ENCODE measurements at places on chromosomes 13 and 19.

DNA sequence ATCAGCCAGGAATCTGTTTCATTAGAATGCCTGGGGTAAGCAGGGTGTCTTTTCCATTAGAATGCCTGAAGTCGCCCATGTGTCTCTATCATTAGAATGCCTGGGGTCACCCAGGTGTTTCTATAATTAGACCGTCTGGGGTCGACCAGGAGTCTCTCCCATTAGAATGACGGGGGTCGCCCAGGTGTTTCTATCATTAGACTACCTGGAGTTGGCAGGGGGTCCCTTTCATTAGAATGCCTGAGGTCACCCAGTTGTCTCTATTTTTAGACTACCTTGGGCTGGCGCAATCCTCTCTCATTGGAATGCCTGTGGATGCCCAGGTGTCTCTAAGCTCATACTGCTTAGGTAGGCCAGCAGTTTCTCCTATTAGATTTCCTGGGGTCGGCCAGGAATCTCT is 1447.6 kb downstream of the UQCRFS1 start:
- no peak for DNase-seq

DNA sequence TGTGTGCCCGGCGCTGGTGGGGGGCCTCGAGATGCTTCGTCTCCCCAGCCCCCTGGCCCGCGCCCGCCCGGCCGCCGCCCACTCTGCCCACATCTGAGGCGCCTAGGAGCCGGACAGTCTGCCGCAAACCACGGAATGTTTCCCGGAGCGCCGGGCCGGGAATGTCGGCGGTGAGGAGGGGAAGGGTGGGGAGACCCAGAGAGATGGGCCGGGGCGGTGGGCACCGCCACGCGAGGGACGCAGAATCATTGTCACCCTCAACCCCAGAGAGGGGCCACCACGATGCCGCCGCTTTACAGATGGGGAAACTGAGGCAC is 46.1 kb upstream of the NFIC start:
- no peak for DNase-seq

DNA sequence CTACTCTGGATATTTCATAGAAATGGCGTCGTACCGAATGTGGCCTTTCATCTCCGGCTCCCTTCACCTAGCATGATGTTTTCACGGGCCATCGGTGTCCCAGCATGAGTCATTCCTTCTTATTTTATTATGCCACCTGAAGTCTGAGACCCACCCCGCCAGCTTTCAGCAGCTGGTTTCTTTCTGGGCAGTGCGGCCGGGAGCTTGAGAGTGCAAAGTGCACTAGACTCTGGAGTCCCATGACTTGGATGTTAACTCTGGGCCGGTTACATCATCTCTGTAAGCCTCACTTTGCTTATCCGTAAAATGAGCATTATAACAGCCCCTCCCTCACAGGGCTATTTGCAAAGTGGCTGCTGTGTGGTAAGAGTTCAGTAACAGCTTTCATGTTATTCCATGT is 5.8 kb upstream of the KMT5C start:
- no peak for DNase-seq

GRCh38 chr19:16191216-16191908 is 6.2 kb downstream of the FAM32A start:
- no peak for DNase-seq

- no peak for DNase-seq
These were observed 102.5 kb downstream of the GADD45B start for GRCh38 chr19:2578391-2578890.

All from stimulated activated CD4-positive, alpha-beta T cell treated with anti-CD3 and anti-CD28 coated beads, Interleukin-15, amount 100 ng/mL, for 48 hours (primary cell).